ENCODE measurements at places on chromosomes 7 and 10.

DNA sequence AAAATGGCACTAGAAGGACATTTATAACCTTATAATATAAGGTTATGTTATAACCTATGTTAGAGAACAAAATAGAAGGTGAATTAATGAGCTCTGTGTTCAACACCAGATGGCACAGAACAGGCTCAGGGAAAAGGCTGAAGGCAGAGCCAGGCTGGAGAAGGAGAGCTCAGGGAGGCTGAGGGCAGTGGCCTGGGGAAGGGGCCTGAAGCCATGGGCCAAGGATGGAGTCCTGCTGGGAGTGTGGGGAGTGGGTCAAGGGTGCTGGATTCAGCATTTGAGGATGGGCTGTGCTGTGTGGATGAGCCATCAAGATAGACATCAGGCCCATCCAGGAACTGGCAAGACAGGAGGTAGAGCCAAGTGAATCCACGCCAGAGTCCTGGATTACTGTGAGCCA, 218.8 kb downstream of the ZNF248 start:
- DNase-seq, result no peak

GRCh38 chr7:112497481-112497880, 16.7 kb downstream of the LSMEM1 start:
- no peak for DNase-seq

DNA sequence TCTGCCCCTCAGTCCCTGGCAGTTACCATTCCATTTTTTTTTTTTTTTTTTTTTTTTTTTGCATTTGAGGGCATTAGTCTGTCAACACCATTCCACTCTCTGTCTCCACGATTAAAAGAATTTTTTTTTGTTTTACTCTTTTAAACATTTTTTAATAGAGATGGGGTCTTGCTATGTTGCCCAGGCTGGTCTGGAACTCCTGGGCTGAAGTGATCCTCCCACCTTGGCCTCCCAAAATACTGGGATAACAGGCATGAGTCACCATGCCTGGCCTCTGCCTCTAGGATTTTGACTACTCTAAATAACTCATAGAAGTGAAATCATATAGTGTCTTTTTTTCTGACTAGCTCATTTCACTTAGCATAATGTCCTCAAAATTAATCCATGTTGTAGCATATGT, 16.5 kb upstream of the CLDN3 start:
- no peak for DNase-seq

DNA sequence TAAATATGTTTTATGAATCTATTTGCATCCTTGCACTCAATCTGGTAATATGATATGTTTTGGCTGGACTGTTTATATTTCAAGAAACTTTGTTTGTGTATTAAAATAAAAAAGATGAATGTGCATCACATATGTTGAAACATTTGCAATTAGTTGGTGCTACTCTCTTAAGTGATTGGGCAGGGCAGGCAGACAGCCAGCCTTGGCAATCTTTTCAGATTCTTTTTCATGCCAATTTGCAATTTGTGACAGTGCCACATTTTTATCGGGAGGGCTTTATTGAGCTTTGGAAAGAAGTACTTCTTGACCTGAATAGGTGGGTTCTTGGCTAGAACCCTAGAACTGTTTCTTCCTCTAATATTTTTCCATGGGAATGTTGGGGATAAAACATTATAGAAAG, 152.2 kb downstream of the NXPH1 start:
- no peak for DNase-seq

DNA sequence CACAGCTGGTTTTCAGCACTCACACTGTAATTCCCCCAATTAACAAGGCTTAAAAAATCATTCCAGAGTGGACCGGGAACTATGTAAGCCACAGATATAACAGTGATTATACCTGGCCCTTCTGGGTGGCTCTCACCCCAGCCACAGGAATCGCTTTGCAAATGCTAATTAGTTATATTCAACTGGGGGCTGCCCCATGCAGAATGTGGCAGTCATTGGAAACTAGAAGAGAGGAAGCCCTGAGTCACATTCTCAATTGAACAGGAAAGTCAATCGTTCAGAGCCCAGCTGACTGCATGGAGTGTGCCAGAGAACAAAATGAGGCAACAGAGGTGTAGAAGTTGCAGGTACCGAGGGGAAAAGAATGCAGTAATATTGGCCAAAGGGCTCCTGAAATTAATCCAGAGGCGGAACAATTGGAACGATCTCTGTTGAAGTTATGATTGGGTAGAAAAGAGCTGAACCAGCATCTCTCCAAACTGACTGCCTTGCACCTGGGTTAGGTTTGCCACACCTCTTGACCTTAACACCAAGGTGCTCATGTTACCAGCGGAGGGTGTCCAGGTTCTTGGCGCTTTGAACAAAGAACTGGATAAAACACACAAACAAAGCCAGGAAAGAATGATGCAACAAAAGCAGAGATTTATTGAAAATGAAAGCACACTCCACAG, 909.7 kb upstream of the AUTS2 start:
- no peak for DNase-seq

Data from activated CD4-positive, alpha-beta T cell treated with anti-CD3 and anti-CD28 coated beads, Interleukin-2, amount 50 U/mL, for 1 hour (primary cell).